Activated T-cell treated with anti-CD3 and anti-CD28 coated beads for 1 hour (primary cell): ENCODE measurements at places on chromosomes 16 and 17.
A peak's percentile ranks its signal among the peaks of the same experiment; 100 is the strongest.

DNA sequence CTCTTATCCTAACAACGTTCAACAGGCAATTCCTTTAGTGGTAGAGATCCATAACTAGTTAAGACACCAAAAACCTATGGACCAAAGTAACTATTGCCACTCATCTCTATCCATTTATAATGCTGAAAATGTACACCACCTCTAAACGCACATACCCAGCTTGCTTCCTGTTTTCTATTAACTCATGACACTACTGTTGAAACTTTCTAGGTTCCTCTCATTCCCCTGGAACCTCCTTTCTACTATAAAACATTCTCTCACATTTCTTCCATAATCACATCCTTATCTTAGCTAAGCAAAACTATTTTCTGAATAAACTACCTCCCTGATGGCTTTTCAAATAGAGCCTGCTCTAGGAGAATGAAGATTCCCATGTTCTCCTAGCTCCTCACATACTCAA lies 42.9 kb upstream of the KSR1 start:
- no peak for DNase-seq

DNA sequence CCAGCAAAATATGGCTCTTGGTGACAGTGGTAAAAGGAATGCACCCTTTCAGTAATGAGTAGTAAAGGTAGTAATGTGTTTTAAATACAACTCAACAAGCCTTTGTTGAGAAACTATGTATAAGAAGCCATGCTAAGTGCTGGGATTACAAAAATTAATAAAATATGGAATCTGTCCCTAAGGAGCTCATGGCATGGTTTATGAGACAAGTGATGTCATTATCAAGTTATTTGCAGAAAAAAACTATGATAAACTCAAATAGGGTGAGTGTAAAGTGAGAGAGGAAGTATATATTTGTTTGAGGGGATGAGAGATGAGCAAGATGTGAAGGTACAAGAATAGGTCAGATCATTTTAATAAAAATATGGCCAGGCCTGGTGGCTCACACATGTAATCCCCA lies 76.9 kb downstream of the NF1 start:
- no peak for DNase-seq

- DNase-seq = no peak
These were observed 1380.6 kb downstream of the CDH8 start for GRCh38 chr16:60655514-60656153.

DNA sequence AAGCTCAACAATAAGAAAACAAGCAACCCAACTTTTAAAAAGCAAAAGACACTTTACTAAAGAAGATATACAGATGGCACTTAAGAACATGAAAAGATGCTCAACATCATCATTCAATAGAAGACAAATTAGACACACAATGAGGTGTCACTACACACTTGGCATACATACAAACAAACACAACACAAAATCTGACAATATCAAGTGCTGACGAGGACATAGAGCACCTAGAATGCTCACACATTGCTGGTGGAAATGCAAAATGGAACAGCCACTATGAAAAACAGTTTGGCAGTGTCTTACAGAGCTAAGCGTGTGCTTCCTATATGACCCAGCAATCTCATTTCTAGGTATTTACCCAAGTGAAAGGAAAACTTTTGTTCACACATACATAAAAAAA lies 18.9 kb downstream of the RPRML start:
- DNase-seq = no peak

GRCh38 chr17:28615260-28615940 lies 1.4 kb upstream of the RSKR start:
- DNase-seq = no peak

GRCh38 chr17:35819455-35819854 lies 10.2 kb downstream of the TAF15 start:
- DNase-seq = no peak

- no peak for DNase-seq
These were observed 5.3 kb upstream of the RPL27 start for GRCh38 chr17:42992872-42993271.

- DNase-seq = no peak
These were observed 11.4 kb upstream of the KREMEN2 start for GRCh38 chr16:2952679-2953078.

- DNase-seq = no peak
These were observed 83.7 kb downstream of the N4BP1 start for GRCh38 chr16:48526058-48526957.

DNA sequence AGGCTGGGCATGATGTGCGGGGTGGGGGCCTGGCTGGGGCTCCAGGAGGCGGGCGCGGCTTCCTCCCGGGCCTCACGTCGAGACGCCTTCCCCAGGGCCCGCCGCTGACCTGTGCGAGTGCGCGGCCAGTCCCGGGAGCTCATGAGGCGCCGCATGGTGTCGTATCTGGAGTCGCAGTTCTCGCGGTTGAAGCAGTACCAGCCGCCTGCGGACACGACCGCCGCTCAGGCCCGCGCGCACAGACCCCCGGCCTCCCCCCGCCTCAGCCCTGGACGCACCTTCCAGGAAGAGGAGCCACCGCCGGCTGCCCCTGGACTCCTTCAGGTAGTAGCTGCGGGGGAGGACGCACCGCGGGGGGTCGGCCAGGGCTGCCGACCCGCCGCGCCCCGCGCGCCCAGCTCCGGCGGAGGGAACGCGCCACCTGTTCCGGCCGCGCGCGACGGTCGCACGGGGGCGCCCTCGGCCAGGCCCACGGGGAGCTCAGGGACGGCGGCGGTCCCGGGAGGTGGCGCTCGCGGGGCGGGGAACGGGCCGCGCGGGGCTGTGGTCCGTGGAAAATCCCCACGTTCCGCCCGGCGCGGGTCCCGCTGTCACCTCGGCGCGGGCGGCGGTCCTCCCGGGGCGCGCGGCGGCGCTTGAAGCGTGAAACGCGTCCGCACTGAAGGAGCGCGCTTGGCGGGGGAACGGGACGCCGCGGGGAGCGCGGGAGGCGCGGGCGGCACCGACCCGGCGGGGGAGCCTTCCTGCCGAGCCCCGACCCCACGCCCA lies 1.4 kb downstream of the NOTUM start:
- peak; percentile 82 for DNase-seq

GRCh38 chr17:76554131-76554530 lies 14.3 kb downstream of the PRCD start:
- no peak for DNase-seq

DNA sequence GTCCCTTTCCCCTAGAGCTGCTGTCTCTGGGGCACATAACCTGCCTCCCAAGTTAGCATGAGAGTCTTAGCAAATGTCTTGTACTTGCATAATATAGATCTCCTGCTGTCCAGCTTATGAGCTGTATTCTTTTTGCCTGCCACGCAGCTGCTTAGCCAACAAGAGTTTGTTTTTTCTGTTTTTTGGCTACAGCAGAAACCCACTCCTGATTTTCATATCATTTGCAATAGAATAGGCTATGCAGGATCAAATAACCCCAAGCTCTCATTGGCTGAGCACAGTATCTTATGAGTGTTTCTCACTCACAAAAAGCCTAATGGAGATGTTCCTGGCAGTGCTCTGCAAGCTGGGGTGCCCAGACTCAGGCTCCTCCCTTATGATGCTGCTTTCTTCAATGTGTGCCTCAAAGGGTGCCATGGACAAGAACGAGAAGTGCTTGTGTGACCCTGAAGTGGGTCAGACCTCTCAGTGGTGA lies 23.1 kb downstream of the B9D1 start:
- DNase-seq = no peak

- DNase-seq = no peak
These were observed 542.7 kb upstream of the PSMD7 start for GRCh38 chr16:73753931-73754330.

DNA sequence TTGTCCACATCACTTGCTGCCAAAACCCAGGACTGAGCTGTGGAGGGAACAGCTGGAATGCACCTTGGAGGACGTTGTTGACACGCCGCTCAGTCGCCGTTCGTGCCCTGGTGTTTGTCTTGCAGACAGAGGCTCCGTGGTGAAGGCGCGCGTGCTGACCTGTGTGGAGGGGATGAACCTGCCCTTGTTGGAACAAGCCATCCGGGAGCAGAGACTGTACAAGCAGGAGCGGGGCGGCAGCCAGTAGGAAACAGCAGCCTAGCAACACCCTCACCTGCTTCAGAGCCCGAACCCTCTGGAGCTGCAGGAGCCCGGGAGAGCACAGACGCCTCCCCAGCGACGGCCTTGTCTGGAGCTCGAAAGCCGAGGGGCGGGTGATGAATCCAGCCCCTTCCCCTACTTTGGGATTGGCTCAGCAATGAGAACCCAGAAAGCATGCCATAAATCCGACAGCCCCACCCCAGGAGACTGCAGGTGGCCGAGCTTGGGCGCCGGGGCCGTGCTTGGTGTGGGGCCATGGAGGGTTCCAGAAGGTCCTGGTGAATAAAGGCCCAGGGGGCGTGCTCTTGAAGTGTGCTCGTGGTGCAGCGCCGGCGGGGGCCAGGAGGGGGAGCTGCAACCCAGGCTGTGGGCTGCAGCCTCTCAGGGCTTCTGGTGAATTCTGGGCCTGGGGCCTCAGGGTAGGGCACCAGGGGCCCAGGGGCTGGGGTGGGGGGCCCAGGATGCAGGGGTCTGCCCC lies 470 bp upstream of the CDK3 start:
- DNase-seq = peak; percentile 63

- DNase-seq = no peak
These were observed 34.1 kb downstream of the CUEDC1 start for GRCh38 chr17:57920916-57921703.

GRCh38 chr17:57975044-57975443 lies 13.0 kb downstream of the VEZF1 start:
- no peak for DNase-seq

- no peak for DNase-seq
These were observed 129.3 kb upstream of the MED13 start for GRCh38 chr17:62194401-62194800.

DNA sequence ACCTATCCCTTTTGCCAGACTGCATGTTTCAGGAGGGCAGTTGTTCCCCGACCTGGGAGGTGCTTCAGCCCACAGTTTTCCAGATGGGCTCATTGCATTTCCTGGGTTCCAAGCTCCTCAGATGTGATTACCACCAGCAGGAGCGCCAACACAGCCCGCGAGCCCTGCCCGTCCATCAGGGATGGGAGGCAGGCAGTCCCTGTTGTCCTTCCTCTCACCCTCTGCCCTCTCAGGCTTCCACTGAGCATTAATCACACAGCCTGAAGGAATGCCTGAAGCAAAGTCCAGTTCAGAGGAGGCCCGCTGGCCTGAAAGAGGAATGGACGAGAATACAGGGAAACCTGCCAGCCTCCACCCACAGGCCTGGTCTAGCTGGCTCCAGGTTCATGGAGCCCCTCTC lies 256.3 kb upstream of the SDK2 start:
- DNase-seq = no peak
